CD4-positive, alpha-beta T cell treated with Interleukin-10 for 1 hour (primary cell): ENCODE measurements at places on chromosomes 5 and 9.

GRCh38 chr5:132016721-132017250 is 5.3 kb upstream of the ACSL6 start:
- no peak for DNase-seq

DNA sequence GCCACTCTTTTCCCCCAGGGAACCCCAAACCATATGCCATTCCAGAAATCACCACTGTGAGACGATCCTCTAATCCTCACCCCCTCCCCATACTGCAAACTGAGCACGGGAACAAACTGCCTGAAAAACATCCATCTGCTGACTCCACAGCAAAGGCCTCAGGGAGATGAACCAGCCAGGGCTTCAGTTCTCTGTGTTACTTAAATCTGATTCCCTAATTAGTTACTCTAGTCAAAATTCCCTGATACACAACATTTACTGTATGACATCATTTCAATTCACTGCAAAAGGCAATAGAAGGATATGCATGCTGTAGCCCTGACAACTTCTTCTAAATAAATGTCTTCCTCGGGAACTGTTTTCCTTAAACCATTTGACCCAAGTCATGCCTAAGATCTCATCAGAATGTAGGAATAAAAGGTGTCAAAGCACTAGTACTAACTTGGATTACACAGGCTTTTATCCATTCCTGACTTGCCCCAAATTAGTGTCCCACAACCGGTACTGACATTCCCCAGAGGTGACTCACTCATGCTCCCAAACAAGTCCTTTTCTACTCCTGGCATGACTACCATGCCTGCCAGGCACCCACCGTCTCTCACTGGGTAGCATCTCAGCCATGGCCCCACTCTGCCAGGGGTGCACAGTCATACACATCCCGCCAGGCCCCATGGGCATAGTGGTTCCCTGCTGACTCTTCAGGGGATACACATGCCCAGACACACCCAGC is 35.0 kb downstream of the MTX3 start:
- DNase-seq = no peak

DNA sequence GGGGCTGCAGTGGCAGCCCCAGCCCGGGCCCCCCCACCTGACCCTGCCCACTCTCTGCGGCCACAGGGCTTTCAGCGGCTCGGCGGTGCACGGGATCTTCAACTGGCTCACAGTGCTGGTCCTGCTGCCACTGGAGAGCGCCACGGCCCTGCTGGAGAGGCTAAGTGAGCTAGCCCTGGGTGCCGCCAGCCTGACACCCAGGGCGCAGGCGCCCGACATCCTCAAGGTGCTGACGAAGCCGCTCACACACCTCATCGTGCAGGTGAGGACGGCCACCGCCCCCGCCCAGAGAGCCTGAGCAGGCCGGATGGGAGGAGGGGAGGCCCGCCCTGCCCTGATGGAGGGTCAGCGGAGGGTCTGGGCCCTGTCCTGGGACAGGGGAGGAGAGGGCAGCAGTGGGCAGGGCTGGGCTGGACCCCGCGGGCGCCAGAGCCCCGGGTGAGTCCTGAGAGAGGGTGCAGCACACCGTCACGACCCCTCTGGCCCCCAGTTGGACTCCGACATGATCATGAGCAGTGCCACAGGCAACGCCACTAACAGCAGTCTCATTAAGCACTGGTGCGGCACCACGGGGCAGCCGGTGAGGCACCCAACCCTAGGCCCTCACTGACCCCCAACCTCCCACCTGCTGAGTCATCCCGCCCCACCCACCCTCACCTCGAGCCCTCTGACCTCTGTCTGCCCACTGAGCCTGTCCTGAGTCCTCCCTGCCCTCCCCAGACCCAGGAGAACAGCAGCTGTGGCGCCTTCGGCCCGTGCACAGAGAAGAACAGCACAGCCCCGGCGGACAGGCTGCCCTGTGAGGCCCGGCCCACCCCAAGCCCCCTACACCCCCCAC is 2.7 kb downstream of the SLC34A3 start:
- DNase-seq = no peak

DNA sequence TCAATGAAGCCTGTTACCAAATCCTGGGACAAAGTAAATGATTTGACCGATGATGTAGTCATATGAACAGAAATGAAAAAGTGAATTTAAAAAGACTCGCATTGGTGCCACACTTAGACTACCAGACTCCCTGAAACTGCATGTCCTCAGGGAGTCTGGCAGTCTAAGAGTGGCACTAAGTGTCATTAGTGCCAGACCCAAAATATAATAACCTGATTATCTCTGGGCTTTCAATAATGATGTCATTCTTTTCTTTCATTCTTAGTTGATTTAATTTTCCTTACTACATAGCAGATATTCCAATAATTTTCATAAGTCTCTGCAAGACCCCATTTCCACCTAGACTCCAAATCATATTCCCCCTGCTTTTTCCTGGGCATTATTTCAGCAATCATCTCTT is 59.0 kb downstream of the OR2K2 start:
- no peak for DNase-seq

DNA sequence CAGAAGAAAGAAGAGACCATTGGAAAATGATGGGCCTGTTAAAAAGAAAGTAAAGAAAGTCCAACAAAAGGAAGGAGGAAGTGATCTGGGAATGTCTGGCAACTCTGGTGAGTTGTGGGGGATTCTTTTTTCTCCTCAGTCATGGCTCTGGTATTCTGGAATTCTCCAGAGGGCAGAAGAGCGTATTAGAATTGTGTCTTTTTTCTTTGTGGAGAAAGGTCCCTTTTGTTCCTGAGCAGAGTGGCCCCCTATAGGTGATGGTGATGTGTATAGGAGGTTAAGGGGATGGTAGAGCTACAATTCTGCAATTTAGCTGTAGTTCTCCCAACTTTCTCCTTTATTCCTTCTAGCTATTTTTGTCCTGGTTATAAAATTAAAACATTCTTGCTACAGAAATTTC is 1.6 kb upstream of the DHFR start:
- no peak for DNase-seq

- no peak for DNase-seq
These were observed 27.7 kb downstream of the SAR1B start for GRCh38 chr5:134604908-134605307.

DNA sequence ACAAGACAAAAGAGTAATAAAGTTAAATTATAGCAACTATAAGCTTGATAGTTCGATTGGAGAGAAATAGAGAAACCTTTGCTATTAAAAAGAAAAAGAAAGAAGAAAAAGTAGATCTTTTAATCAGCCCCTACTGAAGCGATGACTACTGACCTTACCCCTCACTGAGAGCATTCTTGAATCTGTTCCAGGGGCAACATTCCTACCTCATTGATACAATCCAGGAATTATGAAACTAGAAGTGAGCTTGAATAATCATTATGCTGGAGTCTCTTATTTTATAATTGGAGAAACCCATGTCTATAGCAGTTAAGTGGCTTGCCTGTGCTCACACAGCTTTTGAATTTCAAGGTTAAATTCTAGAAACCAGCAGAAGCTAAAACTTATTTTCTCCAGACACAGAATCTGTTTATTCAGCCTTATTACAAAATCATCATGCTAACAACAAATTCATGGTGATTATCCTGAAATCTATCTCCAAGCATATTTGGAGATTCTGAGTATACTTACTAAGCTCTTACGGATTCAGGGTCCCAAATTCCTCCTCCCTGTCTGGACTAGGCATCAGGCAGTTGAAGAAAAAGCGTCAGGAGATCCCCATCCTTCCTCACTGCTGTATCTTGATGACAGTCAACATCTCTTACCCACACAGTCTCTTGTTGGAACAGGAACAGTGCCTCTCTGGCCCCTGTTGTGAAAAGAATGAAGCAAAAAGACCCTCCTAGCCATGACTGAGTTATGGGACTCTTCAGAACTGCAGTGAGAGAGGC is 547.6 kb upstream of the WWC1 start:
- DNase-seq = no peak

DNA sequence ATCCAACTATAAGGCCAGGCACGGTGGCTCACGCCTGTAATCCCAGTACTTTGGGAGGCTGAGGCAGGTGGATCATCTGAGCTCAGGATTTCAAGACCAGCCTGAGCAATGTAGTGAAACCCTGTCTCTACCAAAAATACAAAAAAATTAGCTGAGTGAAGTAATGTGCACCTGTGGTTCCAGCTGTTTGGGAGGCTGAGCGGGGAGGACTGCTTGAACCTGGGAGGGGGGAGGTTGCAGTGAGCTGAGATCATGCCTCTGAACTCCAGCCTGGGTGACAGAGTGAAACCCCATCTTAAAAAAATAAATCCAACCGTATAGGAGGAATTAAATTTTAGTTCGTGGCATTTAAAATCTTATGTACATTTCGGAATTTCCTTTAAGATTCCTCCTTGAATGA is 123.4 kb downstream of the CDC42SE2 start:
- no peak for DNase-seq

- no peak for DNase-seq
These were observed 58.1 kb upstream of the KLF9 start for GRCh38 chr9:70472268-70473249.

- no peak for DNase-seq
These were observed 44.0 kb downstream of the FREM1 start for GRCh38 chr9:14866200-14866749.

DNA sequence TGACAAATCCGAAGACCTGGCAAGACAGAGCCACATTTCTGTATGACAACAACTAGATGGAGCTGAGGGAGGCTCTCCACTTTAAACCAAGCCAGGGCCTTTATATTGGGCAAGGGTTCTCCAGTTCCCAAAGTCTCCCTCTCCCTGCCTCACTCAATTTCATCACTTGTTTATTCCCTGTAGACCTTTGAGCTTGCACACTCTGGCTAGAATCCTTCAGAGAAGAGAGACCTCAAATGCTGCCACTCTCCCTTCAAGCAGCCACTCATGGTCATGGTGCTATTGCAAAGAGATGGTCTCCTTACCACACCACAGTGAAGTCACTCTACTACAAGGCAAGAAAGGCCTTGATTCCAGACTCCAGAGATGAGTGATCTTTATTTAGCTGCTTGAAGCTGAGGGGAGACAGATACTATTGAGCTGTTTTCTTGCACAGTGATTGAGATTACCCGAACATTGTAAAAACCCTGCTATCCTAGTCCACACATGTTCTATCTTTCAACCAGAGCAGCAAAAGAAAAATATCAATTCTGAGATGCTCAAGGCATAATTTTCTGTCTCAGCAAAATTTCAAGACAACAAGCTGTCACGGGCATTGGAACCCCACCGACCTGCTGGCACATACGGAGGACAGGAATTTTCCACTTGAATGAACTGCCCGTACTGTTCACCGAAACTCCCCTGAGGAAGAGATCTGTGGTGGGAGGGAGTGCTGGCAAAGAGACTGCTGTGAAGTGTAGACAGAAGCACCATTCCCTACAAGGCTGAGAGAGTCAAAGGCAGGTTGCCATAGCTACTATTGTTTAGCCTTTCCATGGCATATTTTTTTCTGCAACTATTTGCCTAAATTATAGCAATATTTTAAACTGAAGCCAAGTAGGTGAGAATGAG is 81.1 kb downstream of the CDO1 start:
- DNase-seq = no peak

- no peak for DNase-seq
These were observed 22.3 kb downstream of the C1QTNF2 start for GRCh38 chr5:160348080-160348479.

DNA sequence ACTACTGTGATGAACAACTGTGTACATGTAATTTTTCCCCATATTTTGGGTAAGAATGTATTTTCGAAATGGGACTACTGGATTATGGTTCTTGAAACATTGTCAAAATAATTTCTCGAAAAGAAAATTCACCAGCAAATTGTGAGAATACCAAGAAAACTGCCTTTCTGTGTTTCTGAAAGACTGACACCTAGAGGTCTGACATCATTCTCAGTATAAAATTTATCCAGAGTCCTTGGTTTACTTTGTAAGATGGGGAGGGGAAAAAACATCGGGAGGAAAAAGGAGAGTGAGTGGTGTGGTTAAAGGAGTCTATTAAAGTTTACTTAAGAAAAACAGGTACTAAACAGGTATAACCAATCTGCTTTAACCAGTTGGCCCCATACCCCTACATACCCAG is 149.2 kb downstream of the CEP120 start:
- DNase-seq = no peak

DNA sequence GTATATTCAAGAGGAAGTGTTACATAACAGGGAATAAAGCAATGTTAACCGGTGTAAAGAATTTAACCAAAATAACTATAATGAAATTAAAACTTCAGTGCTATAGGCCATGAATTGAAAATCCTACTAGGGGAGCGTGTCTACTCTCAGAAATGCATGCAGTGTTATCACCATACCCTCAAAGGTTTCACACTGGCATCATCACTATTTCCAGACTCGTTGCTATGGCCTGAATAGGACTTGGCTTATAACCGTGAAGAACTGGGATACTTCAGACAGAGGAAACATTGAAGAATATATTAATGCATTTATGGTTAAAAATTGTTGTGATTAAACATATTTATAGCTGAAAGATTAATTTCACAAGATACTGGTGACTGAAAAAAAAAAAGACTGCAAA is 154.9 kb downstream of the EPB41L4A start:
- DNase-seq = no peak

- DNase-seq = peak; percentile 68
These were observed 45.3 kb downstream of the RAPGEF6 start for GRCh38 chr5:131589510-131590348.

- no peak for DNase-seq
These were observed 172.6 kb upstream of the RAI14 start for GRCh38 chr5:34483442-34484033.

- no peak for DNase-seq
These were observed 42.3 kb upstream of the SEMA6A start for GRCh38 chr5:116616876-116617275.

GRCh38 chr9:85147046-85147640 is 477.6 kb downstream of the NTRK2 start:
- no peak for DNase-seq

DNA sequence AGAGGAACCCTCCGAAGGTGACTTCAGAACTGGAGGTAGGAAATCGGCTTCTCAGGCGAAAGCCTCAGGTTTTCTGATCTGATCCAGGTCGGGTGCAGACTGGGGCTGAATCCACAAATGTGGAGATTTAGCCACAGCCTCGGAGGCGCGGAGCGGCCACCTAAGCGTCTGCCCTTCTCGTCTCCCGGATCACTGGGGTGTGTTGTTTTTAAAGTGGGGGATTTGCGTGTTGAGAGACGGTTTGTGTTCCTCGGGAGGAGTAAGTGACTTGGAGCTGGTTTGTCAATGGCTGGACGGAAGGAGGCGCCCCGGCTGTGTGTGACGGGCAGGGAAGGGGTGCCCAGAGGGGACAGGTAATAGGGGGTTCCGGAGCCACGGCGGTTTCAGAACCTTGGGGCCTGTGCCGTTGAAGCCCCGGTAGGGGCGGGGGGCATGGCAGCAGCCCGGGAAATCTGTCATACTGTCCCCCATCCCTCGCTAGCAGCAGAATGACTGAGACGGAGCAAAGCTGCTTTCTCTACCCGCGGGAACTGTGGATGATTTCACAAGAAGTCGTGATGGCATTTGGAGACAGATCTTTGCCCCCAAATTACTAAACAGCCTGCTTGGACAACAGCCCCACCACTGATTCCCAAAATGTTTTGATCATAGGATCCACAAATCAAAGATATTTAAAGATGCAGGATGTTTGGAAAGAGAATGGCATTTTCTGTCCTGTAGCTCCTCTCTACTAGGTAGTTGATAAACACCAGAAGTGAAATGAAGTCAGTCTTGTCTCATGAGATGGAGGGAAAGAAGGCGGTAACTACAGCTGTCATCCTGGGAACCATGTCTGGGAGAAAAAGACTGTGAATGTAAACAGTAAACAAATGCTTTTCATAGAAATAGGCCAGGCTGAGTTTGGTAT is 216.5 kb downstream of the PDZD2 start:
- no peak for DNase-seq
